Esophagus (tissue), 2 donors: ENCODE measurements at places on chromosomes 7 and 10. TPM values are rescaled to one million over a fixed set of nuclear protein-coding genes. Genes with fewer than 3 reads are reported as not detected.

GUSB gene
- 24.1 TPM for polyA plus RNA-seq

ZPBP gene
- not detected for polyA plus RNA-seq

FLNC gene
- polyA plus RNA-seq, result 7.7 TPM

COL26A1 gene
- not detected for polyA plus RNA-seq

GOLGA7B gene
- 1.7 TPM for polyA plus RNA-seq

EGR2 gene
- polyA plus RNA-seq, result 0.49 TPM

HTR5A gene
- not detected for polyA plus RNA-seq
